AG09309 (cell line): ENCODE measurements at places on chromosomes 3 and 15.
A peak's percentile ranks its signal among the peaks of the same experiment; 100 is the strongest.

DNA sequence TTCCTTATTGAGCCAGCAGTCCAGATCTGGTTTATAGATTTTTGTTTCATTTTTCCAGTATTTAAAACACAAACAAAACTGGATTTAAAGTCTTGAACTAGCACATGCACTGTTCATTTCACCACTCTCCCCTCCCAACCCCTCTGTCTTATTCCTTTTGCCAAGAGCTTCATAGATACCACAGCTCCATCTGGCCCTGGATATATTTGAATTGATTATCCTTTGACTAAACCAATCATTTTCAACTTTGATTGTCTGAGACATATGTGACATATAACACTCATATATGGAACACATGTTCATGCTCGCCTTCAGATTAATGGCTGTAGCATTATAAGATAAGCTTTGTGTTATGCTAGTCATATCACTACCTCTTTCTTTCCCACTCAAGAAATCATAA lies 376.6 kb upstream of the NAALADL2 start:
- no peak for DNase-seq

- DNase-seq: peak; percentile 55
Observed at GRCh38 chr3:133644768-133645167, 17.0 kb downstream of the TOPBP1 start.

GRCh38 chr3:177443469-177443868 lies 246.2 kb upstream of the TBL1XR1 start:
- DNase-seq: no peak

GRCh38 chr3:108953700-108954099 lies at the start of gene GUCA1C:
Gene GUCA1C, minus strand, starts transcription at chr3:108953879. Its CDS starts 117 bp downstream, at chr3:108953762.
- DNase-seq: no peak

- DNase-seq: no peak
Observed at GRCh38 chr3:15521573-15521965, at the start of gene COLQ. Gene COLQ, minus strand, starts transcription at chr3:15521706. Its CDS starts 81 bp downstream, at chr3:15521625.
